Kidney epithelial cell (primary cell): ENCODE measurements at places on chromosomes 16 and 17. TPM values are rescaled to one million over a fixed set of nuclear protein-coding genes. Genes with fewer than 3 reads are reported as not detected.

The CDRT15 gene
- total RNA-seq = not detected in 2 replicates

The CBX8 gene
- 2.5 and 2.7 TPM in 2 replicates for total RNA-seq

The SLC13A5 gene
- 0.08 TPM in 1 of 2 replicates, not detected in the other for total RNA-seq

The PTX4 gene
- total RNA-seq = not detected in 2 replicates

The APOH gene
- not detected in 2 replicates for total RNA-seq

The SHCBP1 gene
- 2.2 and 3.7 TPM in 2 replicates for total RNA-seq

The TEFM gene
- total RNA-seq = 7.8 and 8.8 TPM in 2 replicates

The KRTAP9-8 gene
- not detected in 2 replicates for total RNA-seq

The GNAO1 gene
- 2.7 and 5.7 TPM in 2 replicates for total RNA-seq

The OR1A1 gene
- not detected in 2 replicates for total RNA-seq

The NTN3 gene
- total RNA-seq = 0.17 and 0.41 TPM in 2 replicates

The TMEM11 gene
- 21.6 and 24.3 TPM in 2 replicates for total RNA-seq

The CCL8 gene
- not detected in 2 replicates for total RNA-seq

The DPEP1 gene
- total RNA-seq = 1.2 and 3.1 TPM in 2 replicates

The SDK2 gene
- 1.2 and 1.6 TPM in 2 replicates for total RNA-seq

The E2F4 gene
- total RNA-seq = 84.9 and 109 TPM in 2 replicates

The HS3ST6 gene
- 0.89 and 0.92 TPM in 2 replicates for total RNA-seq

The SHBG gene
- 0.79 TPM in 1 of 2 replicates, not detected in the other for total RNA-seq

The HOXB4 gene
- 3.6 and 4.4 TPM in 2 replicates for total RNA-seq

The G6PC1 gene
- total RNA-seq = not detected in 2 replicates

The C16orf89 gene
- total RNA-seq = 1.0 TPM in 1 of 2 replicates, not detected in the other

The C17orf113 gene
- 0.34 and 0.75 TPM in 2 replicates for total RNA-seq

The VPS35 gene
- total RNA-seq = 128 and 147 TPM in 2 replicates

The ZNF423 gene
- 3.6 and 5.5 TPM in 2 replicates for total RNA-seq

The XYLT2 gene
- 30.2 and 35.7 TPM in 2 replicates for total RNA-seq
